ENCODE measurements at places on chromosomes 16 and 17.

DNA sequence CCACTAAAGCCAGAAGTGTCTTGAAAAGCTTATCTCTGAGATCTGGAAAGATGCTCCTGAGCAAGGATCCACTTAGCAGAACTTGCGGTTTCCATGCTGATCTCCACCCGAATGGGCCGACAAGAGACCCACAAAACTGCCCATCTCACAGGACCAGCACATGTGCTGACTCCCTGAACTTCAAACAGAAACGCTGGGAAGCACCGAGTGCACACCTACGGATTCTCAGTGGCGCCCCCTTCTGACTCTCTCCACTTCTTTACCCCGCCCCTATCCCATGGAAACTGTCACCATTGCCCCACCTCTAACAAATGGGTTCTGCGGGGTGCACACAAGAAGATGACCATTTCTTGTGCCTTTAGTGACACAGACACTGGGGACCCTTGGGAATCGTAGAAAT, 21.4 kb downstream of the CDRT4 start:
- DNase-seq: no peak

DNA sequence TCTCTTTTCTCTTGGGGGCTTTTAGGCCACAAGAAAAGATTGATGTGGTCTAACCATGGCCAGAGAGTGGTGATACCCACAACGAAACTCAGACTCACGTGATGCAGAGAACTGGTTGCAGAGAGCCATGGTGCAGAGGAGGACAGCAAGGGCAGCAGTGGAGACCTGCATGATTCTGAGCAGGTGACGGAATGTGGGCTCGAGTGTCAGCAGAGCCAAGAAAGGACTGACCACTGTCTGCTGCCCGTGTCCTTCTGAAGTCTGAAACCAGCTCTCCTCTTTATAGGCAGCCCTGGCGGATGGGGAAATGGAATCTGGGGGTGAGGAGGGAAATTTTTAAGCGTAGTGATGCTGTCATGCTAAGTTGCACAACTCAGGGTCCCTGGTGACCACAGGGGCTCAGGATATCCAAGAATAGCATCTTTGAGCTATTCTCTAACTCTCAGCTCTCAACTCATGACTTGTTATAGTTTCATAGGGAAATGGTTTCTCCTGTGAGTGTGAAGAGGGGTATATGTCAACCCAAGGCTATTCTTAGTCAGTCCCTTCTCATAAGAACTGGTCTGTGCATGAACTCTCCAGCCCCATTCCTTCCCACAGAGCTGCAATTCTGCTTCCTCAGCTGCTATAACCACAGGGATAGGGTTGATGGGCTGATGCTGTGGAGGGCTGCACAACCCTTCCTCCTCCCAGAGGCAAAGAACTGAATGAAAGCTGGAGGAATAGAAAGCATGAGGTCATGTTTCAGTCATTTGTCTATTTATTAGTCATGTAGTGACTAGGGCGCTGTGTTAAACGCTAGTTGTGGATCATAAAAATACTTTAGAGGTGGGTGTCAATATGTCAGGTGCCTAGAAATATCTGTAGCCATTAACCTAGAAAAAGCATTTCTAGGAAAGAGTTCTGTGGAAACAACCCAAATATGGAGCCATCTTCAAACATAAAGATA, at the start of gene CCL3:
Gene CCL3 (minus strand): TSS at position 256 of the 949 bp plus-strand sequence. CDS start 85 bp downstream, at position 171.
- DNase-seq: no peak

- DNase-seq: no peak
Measured at GRCh38 chr16:86244158-86244557, 266.2 kb upstream of the FOXF1 start.

DNA sequence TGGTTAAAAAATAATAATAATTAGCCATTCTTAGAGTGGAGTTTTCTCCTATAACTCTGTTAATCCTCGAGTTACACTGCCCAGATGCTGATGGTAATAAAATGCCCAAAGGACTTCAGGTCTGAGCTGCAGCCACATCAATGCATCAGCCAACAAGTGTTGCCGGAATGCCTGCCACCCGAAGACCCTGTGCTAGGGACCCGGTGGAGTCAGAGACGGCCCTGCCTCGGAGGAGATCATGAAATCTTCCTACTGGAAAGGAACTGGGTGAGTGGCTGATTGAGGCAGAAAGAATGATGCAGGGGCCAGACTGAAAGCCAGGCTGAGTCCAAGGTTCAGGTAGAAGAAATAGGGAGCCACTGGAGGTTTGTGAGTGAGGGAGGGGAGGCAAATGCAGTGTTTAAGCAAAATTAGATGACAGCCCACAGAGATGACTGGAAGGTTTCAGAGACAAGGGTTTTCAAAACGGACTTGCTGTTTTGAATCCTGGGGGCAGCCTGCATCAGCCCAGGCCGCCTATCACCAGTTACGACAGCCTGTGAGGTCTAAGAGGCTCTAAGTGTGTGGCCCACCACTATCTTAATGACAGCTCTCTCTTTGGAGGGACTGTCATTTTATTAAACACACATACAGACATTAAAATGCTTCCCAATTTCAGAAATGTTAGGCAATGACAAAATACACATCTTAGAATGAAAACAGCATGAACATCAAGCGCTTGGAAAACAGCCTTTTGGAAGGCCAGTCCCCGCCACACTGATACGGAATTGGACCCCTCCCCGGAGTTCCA, 100.0 kb downstream of the ZNF423 start:
- DNase-seq: no peak

DNA sequence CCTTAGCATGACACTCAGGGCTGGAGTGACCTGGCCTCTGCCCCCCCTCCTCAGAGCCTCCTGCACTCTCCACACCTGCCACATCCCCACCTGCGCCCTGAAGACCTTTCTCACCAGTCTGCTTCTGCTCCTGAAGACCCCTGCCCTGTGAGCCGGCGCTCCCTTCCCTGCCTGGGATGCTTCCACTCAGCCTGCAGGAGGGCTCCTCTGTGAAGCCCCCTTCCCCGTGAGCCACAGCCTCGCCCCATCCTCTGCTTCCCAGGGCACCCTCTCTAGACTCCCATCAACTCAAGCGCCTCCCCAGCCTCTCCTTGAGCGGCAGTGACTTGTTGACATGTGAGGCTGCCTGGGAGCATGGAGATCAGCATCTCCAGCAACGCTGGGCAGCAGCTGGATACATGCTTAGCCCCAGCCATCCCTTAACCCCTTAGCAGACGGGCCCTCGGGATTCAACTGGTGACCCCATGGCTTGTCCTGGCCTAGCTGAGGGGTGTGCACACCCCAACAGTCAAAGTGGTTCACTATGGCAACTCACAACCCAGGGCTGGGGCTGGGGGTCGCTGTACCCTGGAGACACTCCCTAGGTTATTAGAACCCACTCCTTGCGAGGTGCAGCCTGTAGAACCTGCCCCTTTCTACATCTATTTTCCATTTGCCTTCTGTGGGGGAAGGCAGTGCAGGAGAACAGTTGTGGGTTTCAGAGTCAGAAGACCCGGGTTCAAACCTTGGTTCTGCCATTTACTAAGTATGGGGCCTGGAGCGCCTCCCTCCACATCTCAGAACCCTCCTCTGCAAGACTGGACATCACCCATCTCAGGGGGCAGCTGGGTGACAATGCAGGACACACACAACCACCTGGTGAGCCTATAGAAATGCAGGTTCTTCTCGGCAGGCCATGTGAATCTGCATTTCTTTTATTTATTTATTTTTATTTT, 21.5 kb downstream of the TMEM235 start:
- no peak for DNase-seq

- no peak for DNase-seq
Measured at GRCh38 chr16:25996052-25996451, 304.3 kb downstream of the HS3ST4 start.

DNA sequence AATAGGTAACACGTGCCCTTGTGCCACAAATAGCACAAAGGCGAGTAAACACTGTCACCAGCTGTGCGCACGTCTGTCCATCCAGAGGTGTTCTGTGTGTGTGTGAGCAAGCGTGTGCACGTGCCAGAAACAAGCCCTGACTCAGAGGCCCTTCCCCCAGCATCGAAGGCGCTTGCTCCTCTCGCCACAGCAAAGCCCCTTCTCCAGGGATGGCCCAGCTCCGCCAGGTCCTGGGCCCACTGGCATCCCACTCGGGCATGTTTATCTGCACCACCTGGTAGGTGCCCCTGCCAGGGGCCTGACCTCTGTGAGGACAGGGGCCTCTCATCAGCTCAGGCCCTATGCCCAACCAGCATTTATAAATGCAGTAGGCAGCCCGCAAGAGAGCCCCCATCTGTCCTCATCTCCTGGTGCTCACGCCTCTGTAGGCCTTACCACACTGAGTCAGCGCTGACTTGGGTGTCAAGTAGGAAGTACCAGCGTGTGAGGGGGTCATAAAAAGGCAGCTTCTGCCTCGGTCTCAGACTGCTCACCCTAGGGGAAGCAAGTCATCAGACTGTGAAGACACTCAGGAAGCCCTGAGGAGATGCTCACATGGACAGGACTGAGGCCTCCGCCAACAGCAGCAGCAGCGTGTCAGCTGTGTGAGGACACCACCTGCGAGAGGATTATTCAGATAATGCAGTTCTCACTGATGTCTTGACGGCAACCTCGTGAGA, 10.8 kb downstream of the TMEM235 start:
- DNase-seq: no peak

DNA sequence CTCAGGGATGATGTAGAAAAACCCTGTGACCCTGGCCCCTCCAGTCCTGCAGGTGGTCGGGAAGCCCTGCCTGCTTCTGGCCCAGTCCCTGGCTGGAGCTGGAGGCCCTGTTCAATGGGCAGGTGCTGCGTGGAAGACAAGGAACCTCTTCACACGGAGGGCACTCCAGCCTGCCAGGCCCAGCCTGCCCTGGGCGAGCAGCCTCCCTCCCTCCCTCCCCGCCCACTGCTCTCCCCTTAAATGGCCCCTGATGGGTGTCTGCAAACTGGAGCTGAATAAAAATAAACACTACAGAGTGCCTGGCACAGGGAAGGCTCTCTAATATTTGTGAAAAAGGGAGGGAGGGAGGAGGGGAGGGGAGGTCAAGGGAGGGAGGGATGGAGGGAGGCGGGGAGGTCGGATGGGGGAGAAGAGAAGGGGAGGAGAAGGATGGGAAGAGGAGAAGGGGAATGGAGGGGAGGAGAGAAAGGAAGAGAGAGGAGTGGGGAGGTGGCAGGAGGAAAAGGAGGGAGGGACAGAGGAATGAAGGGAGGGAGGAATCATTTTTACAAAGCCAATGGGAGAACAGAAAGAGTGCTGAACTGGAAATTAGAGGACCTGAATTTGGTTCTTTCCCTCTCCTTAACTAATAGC, 222.8 kb upstream of the TNRC6C start:
- no peak for DNase-seq

GRCh38 chr17:3808701-3809100, 7.7 kb upstream of the ITGAE start:
- no peak for DNase-seq
